ENCODE measurements at places on chromosomes 3 and 15.

DNA sequence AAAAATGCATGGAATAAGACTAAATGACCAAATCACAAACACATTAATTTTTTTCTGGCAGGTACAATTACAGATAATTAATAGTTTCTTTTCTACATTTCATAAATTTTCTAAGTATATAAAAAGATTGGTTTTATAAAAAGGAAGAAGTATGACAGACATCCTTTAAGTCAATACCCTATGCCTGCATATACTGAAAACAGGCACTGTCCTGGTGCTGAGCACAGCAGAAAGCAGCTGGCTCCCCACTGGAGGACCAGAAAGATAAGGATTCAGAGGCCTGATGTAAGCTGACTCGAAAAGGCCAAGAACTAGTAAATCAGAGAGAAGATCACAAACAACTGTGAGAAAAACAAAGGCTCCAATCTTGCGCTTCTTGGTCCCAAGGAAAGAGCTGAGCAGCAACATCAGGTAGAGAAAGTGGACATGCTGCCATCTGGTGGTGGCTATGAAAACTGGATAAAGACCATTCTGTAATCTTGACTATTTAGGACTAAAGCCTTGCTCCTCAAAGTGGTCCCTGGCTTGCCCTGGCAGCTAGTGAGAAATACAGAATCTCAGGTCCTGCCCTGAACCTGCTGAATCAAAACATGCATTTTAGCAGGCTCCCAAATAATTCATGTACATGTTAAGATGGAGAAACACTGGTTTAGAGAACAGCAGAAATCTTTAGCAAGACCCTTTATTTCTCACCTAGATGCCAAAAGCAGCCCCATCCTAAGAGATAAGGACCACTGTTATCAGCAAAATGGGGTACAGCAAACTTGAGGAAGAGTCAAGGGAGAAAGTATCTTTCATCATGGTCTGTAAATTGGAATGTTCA, 76.0 kb downstream of the TRANK1 start:
- DNase-seq = peak; percentile 44
- peaks cover 22% of the 10 kb centered on the region for H3K4me1 ChIP-seq
- no peaks in the 10 kb centered on the region for H3K27me3 ChIP-seq
- no peak overlapping the region for H3K4me3 ChIP-seq
- H3K27ac ChIP-seq = peak overlapping the region; percentile 74
- H3K36me3 ChIP-seq = peaks cover 23% of the 10 kb centered on the region

GRCh38 chr3:112639455-112640225, 1.3 kb downstream of the CCDC80 start:
- peaks cover 12% of the 10 kb centered on the region for H3K4me1 ChIP-seq
- no peak overlapping the region for H3K27ac ChIP-seq
- no peak overlapping the region for H3K4me3 ChIP-seq
- H3K36me3 ChIP-seq = no peaks in the 10 kb centered on the region
- H3K27me3 ChIP-seq = peaks cover 7% of the 10 kb centered on the region

DNA sequence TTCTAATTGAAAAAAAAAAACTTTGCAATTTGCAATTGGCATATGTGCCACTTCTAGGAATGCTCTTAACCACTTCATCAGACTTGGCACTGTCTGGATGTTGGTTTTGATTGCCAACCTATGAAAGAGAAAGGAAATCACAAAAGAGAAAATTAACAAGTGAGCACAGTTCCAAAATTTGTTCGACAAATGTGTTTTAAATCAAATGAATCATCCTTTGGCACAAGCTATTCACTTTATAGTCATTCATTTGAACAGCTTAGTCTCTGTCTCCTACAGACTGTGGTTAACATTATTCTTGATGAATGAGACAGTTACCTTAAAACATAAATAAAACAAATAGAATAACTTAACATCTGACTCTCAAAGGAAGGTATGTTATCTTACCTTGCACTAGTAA, 265.0 kb downstream of the EPHA3 start:
- H3K27ac ChIP-seq = no peak overlapping the region
- no peaks in the 10 kb centered on the region for H3K4me1 ChIP-seq
- H3K36me3 ChIP-seq = no peaks in the 10 kb centered on the region
- H3K27me3 ChIP-seq = no peaks in the 10 kb centered on the region

DNA sequence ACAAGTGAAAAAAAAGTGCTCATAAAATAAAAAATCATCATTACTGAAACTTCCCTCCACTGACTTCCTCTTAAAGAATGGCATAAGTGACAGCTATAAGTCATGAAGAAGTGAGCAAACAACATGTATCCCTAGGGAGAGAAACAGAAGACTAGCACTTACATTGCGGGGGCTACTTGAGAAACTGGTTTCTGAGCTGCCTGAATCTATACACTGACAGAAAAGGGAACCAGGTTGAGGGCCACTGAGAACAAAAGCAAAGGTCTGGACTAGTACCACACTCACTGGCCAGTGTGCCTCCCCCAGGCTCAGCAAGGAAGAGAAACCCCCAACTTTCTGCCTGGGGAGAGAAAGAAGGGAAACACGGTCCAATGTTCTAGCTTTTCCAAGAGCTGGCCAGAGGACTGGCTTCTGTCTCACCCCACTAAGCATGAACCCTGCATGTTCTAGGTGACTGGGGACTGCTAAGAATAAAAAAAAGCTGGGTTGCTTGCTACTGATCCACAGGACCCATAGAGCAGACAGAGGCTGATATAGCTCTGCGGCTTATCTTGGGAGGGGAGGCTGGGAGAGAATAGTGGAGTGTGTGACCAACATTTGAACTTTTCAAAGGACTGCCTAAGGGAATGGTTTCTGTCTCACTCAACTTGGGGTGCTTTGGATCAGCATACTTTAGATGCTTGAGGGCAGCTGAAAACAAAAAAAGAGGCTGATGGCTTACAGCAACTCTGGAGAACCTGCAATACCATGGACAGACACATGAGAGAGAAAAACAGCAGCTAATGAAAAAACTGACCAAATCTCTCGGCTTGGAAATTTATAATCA, 8.1 kb downstream of the RAD18 start:
- peaks cover 11% of the 10 kb centered on the region for H3K36me3 ChIP-seq
- H3K4me1 ChIP-seq = peaks cover 18% of the 10 kb centered on the region
- H3K27me3 ChIP-seq = no peaks in the 10 kb centered on the region
- H3K27ac ChIP-seq = peak overlapping the region; percentile 68
- DNase-seq = peak; percentile 8

- H3K27me3 ChIP-seq = peaks cover 4% of the 10 kb centered on the region
- H3K4me3 ChIP-seq = no peak overlapping the region
- no peaks in the 10 kb centered on the region for H3K4me1 ChIP-seq
Observed at GRCh38 chr15:28904541-28905315, 19.0 kb downstream of the APBA2 start.

DNA sequence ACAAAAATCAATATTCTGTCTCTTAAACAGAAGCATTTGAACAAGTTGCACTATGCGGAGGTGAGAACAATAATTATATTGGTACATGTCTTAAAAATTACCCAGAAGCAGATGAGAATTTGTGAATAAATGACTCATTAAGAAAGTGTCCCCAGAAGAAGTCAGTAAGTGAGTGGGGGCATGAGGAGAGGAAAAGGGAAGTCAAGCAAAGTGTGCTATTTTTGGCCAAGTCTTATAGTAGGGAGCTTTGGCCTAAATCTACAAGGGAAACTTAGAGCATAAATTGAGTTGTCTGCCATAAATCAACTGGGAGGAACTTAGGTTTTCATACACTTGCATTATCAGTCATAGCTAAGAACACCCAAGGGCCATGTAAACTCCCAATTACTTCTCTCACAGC, 86.9 kb upstream of the SATB1 start:
- H3K27ac ChIP-seq = no peak overlapping the region
- H3K27me3 ChIP-seq = no peaks in the 10 kb centered on the region
- H3K4me3 ChIP-seq = no peak overlapping the region

DNA sequence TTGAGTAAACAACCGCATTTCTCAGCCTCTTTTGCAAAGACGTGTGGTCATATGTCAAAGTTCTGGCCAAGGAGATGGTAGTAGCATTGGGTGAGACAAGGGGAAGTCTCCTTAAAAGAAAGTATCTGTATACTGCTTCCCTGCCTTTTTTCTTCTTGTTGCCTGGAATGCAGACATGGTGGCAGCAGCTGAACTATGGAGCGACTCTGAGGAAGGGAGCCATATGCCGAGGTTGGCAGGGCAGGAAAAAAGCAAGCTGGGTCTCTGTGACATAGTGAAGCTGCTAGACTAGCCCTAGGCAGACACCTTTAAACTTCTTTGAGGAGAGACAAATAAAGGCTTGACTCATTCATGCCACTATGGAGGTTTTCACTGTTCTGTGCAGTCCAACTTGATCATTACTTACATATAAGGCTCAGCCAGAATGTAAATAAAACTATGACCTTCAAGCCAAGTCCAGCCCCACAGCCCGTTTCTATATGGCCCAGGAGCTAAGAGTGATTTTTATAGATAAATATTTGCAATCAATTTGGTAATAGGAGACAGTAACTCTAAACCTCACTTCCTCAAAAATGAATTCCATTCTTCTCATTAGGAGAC, 30.6 kb upstream of the PRICKLE2 start:
- H3K27me3 ChIP-seq = peaks cover 8% of the 10 kb centered on the region
- DNase-seq = no peak
- H3K4me1 ChIP-seq = no peaks in the 10 kb centered on the region

DNA sequence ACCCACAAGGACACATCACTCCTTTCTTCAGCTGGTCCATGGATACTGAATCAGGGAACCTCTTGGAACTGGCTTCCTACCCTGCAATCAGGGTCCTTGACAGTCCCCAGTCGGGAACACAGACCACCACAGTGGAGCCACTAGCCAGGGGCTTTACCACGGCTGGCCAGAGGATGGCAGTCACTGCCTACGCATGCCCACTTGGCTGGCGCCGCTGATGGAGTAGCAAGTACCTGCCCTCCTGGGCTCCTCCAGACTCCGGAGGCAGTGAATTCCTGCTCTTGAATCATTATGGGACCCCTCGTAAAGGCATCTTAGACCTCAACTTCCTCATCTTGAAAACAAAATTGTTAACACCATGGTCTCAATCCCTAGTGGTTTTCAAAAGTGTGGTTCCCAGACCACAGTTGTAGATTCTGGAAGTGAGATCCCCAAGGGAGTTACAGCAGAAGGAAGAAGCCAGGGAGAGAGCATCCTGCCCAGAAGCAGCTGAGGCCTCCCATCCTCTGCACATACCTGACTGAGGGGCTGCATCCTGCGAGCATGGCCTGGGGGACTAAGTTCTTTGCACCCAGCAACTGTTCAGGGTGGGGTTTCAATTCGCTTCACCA, 9.1 kb upstream of the SKIC8 start:
- no peak overlapping the region for H3K4me3 ChIP-seq
- H3K36me3 ChIP-seq = no peaks in the 10 kb centered on the region
- no peak for DNase-seq
- no peak overlapping the region for H3K27ac ChIP-seq
- H3K27me3 ChIP-seq = peaks cover 12% of the 10 kb centered on the region
- H3K4me1 ChIP-seq = no peaks in the 10 kb centered on the region

DNA sequence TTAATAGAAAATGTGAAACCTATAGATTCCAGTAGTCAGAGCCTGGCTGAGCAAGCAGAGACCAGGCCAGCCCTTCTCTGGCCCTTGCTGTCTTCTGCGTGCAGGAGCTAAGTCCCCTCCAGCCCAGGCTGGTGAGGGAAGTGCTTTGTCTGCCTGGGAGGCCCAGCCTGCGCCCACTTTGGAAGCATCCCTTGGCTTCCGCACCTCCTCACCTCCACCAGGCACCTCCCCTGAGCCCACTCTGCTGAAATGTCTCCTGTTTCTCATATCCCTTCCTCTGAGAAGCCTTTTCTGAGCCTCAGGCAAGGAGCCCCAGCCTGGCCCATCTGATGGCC, 45.3 kb downstream of the ALDH1L1 start:
- no peaks in the 10 kb centered on the region for H3K4me1 ChIP-seq
- DNase-seq = no peak
- no peaks in the 10 kb centered on the region for H3K36me3 ChIP-seq

DNA sequence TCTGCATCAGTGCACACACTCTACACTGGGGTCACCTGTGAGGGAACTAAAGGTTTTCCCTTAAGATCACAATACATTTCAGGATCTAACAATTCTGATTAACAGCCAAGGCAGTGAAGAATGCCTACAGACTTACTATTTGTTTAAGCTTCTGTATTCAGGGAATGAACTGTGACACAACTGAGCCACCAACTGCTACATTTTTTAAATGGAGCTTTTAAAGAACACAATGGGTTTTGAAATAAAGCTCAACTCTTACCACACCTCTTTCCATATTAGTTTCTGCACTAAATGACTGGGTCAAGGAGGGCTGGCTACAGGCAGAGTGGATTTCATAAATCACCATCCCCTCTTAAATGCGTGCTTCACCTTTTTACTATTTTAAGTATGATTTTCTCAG, 100.2 kb downstream of the TMCC1 start:
- no peaks in the 10 kb centered on the region for H3K36me3 ChIP-seq
- DNase-seq = no peak
- H3K4me3 ChIP-seq = no peak overlapping the region
- no peak overlapping the region for H3K27ac ChIP-seq

- H3K36me3 ChIP-seq = peaks cover 28% of the 10 kb centered on the region
- H3K27ac ChIP-seq = no peak overlapping the region
- no peaks in the 10 kb centered on the region for H3K27me3 ChIP-seq
Observed at GRCh38 chr3:128338536-128339330, 128.0 kb downstream of the DNAJB8 start.

DNA sequence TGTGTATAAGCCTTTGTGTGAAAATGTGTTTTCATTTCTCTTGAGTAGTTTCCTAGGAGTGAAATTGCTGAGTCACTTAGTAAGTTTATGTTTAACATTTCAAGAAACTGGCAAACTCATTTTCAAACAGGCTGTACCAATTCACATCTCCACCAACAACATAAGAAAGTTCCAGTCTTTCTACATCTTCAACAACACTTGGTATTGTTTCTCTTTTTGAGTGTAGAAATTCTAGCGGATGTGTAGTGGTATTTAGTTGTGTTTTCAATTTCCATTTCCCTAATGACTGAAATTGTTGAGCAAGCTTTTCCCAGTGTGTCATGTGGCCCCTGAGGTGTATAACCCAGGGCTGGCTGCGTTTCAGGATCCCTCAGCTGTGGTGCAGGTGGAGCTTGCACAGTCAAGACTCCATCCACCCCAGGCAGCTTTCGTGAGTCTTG, 258.5 kb downstream of the PDCD6IP start:
- no peak overlapping the region for H3K4me3 ChIP-seq
- H3K27me3 ChIP-seq = peaks cover 8% of the 10 kb centered on the region

DNA sequence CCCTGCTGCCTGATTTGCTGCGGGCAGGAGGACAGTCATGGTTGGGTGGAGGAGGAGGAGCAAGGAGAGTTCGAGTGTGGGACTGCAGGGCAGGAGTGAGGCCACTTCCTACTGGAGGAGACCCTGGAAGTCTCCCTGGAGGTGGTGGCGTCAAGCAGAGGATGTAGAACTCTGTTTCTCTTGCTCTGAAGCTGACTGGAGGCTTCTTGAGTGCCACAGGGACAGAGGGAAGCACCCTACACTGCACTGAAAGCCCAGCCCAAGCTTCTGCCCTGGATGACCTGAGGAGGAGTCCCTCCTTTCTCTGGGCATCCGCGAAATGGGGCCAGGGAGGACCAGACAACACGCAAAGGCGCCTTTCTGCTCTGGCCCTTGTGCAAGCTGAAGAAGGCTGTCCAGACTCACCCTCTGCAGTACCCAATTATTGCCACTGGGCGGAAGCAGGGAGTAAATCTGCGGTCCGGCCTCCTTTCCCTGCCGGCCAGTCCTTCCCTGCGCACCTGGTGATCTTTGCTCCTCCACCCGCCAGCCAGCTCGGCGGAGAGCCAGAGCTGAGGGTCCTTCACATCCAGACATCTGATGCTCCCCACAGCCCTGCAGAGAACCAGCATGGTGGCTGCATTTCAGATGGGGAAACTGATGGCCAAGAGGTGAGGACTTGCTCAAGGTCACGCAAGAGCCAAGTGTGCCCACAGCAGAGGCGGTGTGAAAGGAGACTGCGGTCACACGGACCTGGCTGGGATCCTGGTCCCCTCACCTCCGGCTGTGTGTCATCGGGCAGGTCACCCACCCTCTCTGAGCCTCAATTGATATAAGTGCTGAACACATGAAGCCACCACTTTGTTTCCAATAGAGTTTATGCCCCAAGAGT, 207.1 kb downstream of the TBC1D2B start:
- H3K27me3 ChIP-seq = peaks cover 8% of the 10 kb centered on the region
- H3K4me3 ChIP-seq = no peak overlapping the region
- no peak overlapping the region for H3K27ac ChIP-seq
- peaks cover 2% of the 10 kb centered on the region for H3K4me1 ChIP-seq
- DNase-seq = peak; percentile 48
